Activated CD4-positive, alpha-beta T cell treated with anti-CD3 and anti-CD28 coated beads, Interleukin-2, amount 10 ng/mL, durations not matched to agents 24 days and 14 days (primary cell): ENCODE measurements at places on chromosomes 1 and 21.

DNA sequence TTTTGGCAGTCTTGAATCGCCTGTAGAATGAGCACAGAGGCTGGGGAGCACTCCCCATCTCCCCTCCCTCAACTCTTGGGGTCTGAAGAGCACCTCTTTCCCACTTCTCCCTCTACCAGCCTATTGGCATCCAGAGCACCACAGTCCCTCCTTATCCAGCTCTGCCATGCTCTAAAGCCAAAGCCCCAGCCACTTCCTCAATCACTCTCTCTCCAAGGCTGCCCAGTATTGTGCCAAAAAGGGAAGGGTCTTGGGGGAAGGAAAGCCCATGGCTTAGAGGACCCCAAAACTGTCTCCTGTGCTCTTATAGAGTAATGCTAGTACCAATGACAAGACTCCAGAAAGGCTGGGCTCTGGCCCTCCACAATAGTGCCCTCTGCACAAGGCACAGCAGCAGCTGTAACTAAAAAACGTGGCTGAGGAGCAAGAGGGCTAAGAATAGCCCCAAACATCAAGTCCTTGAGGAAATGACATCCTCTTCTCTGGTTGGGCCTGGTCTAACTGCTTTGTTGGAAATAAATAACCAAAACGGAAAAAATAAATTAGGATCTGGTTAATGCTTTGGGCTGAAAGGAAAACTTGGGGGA is 28.4 kb downstream of the SLC27A3 start:
- no peak for DNase-seq

DNA sequence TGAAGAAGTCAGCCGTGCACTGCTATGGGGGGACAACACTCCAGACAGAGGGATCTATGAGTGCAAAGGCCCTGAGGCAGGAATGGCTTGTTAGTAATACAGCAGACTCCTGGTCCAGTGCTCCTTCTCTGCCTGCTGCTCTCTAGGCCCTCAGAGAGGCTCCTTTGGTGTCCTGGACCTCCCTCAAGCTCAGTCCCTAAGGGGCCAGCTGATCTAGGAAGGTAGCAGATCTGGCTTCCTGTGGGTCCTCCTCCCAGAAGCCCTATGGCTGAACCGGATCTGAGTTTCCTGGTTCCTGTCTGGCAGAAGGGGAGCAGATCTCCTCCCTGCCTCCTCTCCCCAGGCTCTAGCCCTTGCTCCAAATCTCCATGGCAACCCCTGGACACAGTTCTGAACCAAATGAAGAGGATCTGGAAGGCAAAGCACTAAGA is at the start of gene LDLRAD2:
Gene LDLRAD2, plus strand, starts transcription at position 391 of the 431 bp plus-strand sequence. CDS start 187 bp downstream, outside the sequence.
- DNase-seq = no peak

DNA sequence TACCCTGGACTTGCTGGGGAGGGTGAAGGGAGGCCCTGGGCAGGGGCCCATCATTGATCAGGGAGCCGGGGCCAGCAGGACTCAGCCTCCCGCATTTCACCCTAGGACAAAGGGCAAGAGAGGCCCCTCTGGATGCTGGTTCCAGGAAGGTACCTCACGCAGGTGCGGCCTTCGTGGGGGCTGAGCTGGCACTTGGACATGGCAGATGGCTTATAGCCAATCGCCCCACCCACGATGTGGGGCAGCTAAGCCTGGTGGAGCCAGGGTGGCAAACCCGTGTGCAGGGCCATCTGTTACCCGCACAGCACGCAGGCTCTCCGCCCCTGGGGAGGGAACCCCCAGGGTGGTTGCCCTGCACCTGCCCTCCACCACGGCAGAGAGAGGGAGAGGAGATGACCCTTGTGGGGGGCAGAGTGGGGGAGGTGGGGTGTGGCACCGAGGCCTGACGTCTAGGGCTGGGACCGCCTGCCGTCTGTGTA is 2.5 kb downstream of the TFF3 start:
- DNase-seq = no peak

DNA sequence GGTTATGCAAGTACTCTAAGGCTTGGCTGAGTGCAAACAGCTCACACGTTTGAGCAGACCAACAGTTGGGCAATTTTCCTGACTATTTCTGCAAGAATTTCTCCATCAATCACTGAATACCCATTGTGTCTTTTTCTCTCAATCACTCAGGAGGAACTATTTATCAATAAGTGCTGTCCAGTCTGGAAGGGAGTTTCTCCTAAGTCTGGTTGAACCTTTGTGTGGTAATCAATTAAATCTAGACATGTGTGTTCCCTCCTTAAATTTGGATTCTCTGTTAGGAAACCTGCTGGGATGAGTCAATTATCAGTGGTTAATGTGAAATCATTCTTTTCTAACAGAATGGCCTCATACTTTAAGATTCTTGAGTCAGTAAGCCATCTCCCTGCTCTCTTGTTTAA is 6.8 kb upstream of the AADACL3 start:
- no peak for DNase-seq

DNA sequence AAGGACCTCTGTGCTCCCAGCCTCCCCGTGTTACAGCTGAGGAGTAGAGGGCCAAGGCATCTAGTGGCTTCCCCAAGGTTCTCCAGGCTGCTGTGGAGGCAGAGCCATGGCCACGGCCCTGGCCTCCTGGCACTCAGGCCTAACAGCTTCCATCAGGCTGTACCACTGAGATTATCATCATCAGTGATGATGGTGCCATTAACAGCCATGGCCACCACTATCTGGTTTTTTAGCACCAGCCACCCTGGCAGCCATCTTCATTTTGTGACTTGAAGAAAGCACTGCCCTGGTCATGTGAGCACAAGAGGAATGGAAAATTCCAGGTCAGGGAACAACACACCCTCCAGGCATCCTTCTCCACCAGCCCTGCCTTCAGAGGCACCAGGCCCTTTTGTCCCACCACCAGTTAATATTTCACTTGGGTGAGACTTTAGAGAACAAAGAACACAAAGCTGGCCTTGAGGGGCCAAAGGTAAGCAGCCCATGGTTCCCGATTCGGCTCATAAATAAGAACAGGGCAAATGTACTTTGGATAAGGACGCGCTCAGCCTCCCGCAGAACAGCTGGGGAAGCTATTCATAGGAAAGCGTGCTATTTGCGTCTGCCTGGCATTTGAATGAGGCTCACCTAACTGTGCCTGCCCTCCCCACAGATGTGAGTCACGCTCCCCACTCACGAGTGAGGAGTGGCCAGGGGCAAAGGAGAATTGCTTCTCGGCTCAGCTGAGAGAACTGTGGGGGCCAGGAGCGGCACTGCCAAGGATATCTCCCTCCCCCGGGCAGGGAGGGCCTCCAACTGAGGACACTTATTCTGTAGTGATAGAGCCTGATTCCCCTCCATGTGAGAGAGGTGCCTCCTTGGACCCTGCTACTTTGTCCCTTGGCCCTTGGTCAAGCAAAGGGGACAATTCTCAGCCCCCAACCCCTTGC is 95.6 kb downstream of the CD58 start:
- DNase-seq = no peak

DNA sequence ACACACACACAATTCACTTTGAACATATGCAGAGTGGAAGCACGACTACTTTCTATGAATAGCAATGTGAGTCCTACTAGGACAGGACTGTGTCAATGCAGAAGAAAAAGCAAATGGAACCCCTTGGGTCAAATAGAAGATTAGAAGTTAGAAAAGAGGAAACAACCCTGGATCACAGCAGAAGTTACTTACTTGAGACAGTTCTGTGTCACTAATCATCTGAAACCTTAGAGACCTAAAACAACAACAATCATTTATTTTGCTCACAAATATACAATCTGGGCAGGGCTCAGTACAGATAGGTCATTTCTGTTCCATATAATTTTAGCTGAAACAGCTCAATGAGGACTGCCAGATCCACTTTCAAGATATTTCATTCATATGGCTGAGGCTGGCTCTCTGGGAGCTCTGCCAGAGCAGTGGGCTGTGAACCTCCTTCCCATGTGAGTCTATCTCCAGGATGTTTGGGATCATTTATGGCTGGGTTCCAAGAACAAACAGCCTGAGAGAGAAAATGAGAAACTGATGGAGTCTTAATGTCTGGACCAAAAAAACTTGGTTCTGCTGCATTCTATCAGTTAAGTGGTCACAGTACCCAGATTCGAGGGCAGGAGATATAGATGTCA is 42.5 kb upstream of the IL10 start:
- DNase-seq = no peak

DNA sequence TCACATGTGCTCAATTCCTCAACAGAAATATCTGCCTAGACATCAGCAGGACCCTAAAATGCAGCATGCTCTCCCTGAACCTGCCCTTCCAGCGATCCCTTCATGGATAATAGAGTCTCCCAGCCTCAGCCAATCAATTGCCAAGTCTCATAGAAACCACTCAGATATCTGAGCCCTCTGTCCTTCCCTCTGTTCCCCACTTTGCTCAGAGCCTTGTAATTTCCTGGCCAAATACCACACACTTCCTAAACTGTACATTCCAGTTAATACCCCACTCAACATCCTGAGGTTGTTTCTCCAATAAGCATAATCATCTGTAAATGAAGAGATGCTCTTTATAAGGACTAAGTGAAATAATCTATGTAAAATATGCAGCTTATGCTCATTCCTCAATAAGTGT is 59.3 kb upstream of the PTGFRN start:
- DNase-seq = no peak

DNA sequence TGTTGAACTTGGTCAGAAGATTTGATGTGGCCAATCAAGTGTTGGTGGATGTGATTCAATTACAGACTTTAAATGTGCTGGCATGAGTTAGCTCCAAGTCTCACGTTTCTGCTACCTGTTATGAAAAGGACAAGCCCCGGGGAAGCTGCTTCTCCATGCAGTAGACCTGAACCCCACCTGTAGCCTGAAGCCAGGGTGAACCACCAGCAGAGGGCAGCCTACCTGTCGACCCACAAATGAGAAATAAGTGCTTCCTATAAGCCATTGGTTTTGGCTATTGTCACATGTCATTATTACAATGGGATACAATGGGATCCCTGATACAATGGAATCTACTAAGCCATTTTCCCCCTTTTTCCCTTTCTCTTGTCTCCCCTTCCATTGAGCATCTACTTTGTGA is 230.2 kb downstream of the PRDM2 start:
- DNase-seq = peak; percentile 67

DNA sequence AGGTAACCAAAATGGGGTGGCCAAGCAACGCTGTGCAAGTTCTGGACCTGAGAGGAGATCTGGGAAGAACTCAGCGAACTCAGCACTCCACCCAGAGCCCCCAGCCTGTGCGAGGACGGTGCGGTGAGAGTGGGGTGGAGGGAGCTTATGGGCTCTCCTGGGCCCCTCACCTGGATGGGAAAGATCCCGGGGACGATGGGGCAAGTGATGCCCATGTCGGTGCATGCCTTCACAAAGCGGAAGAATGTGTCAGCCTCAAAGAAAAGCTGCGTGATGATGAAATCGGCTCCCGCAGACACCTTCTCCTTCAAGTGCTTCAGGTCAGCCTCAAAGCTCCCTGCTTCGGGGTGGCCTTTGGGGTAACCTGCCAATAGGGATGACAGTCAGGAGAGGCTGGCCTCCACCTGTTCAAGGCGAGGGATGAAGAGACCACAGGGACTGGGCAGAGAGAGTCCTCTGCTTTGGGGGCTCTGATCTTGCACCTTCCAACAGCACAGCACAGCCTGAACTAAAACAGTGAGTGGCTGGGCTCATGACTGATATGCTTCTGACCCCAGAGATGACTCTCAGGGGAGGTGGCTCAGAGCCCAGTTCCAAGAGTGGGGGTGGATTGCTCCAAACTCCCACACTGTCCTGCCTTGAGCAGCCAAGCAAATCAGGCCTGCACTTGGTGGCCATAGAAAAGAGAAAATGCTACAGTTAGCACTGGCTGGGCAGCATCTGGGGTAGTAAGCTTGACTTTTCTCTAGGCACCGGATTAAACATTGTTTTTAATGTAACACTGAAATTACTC is 9.5 kb downstream of the MTHFR start:
- DNase-seq = no peak

DNA sequence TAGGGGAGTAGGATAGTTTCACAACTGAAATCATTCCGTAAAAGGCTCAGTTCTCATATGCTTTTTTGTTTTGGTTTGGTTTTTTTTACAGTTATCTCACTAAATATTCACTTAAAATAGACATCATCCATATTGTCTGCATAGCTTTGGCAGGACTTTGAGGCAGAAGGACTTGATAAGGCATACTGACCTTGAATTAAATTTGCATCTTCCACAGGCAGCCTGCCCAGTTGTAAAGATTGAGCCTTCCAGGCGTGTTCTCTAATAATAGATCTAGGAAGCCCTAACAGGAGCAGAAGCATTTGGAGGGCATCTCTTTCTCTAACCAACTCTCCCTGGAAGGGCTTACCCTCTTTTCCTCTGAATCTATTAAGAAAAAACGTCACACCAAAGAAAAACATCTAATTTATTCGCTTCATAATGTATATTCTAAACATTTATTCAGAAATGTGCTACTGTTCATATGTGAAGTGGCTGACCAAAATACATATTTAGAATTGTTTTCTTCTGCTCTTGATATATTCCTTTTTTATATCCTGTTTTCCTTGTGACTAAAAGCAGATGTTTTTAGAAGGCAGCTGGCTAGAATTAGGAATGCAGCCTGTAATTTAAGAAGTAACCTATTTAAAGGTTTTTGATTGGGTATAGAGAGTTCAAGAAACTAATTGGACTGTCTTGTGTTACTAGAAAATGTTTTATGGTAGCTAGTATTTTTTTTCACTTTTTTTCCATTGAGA is 20.2 kb downstream of the DESI2 start:
- no peak for DNase-seq

DNA sequence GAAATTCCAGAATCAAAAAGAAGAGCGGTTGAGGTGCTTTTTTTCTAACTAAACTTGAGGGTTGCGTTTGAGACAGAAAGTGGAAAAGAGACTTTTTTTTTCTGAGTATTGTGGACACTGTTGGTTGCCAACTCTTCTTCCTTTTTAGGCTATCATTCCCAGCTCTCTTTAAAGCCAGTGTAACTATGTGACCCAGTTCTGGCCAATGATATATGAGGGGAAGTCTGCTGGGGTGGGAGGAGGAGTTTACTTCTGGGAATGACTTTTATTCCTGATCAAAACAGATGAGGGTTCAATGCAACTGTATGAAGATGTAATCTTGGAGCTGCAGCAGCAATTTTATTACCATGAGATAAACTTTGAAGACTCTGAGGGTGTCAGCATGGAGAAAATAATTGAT is 17.3 kb upstream of the NMNAT2 start:
- DNase-seq = no peak

- DNase-seq = no peak
These were observed 1192.7 kb downstream of the KCNT2 start for GRCh38 chr1:195415584-195415983.

DNA sequence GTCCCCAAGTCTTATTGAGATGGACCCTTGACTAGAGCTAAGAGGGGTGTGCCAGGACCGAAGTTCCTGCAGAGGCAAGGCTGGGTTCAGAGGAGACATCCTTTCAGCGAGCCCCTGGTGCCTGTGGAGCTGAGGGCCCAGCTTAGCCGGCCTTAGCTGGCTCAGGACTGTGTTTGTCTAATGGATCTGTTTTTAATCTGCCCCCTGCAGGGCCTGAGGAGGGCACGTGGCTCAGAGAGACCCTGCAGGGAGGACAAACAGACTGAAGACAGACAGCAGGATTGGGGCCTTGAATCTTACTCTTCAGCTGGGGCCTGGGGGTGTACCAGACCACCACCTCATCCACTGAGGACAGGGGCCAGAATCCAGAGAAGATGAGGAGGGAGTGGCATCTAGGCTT is 1.6 kb downstream of the CRABP2 start:
- no peak for DNase-seq
